Fibroblast of upper back skin (primary cell): ENCODE measurements at places on chromosomes 3 and 15.
A peak's percentile ranks its signal among the peaks of the same experiment; 100 is the strongest.

GRCh38 chr15:22980189-22981050 lies at the start of gene CYFIP1:
TSS of gene CYFIP1 (minus strand) at chr15:22980368. CDS start at chr15:22947285, 33,083 bp downstream.
- peak; percentile 86 for DNase-seq

DNA sequence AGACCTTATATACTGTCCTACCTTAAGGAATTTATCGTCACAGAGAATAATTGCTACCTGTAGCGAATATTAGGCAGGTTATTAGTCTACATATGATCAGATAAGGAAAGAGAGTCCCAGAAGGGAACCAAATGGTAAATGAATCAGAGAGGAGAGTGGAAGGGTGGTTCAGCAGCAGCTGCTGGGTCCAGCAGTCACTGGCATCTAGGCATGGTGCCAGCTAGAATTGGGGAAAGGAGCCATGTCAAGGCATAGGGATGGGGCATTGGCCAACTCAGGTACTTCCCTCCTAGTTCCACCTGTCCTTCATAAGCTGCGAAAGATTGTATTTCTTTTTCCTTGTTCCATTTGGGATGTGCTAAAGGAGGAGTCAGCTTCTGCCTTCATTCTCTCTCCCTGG lies 23.4 kb downstream of the HACD3 start:
- DNase-seq, result no peak

GRCh38 chr3:172194702-172195406 lies 155.5 kb downstream of the FNDC3B start:
- DNase-seq, result peak; percentile 61

GRCh38 chr15:63403254-63403945 lies 21.8 kb upstream of the CA12 start:
- DNase-seq, result no peak

GRCh38 chr3:49717211-49717958 lies 2.1 kb downstream of the AMIGO3 start:
- DNase-seq, result no peak

DNA sequence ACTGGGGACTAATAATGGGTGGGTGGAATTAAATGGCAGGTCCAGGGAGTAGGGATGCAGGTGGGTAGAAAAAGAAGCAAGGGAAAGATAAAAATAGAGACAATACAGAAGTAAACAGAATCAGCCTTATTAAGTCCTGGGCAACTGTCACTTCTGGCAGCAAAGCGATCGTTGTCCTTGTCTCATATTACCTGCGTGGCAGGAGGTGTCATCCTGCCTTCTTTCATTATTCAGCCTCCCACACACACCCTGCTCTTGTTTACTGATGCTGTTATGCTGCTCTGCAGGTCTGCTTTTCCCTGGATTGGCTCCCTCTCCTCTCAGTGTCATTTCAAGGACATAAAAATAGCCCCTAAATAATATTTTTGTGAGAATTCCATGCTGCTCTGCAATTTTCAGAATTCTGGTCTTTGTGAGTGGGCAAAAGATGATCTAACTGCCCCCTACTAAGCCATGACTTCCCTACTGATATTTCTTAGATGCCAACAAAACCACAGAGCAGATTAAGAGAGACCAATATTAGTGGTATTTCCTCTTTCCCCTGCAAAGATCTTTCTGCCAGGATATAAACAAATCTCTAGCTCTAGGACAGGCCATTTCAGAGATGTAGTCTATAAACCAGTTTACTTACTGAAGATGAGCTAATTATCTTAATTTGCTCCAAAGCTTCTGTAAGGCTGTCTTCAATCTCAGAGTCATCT lies 8.5 kb downstream of the VEPH1 start:
- DNase-seq, result peak; percentile 19

DNA sequence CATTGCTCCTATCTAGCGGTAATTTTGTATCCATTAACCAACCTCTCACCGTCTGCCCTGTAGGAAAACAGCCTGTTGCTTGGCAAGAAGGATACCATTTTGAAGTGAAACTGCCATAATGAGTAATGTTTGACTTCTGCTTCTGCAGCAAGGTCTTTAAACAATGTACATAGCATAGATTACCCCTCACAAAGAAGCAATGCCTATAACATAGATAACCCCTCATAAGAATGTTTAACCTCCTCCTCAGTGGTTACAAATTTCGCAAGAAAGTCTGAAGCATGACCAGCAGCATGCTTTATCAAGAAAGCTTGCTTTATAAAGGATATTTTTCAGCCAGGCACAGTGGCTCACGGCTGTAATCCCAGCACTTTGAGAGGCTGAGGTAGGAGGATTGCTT lies 61.2 kb upstream of the MFGE8 start:
- DNase-seq, result peak; percentile 64

- peak; percentile 89 for DNase-seq
Observed at GRCh38 chr3:186746008-186746407, 28.8 kb downstream of the KNG1 start.

DNA sequence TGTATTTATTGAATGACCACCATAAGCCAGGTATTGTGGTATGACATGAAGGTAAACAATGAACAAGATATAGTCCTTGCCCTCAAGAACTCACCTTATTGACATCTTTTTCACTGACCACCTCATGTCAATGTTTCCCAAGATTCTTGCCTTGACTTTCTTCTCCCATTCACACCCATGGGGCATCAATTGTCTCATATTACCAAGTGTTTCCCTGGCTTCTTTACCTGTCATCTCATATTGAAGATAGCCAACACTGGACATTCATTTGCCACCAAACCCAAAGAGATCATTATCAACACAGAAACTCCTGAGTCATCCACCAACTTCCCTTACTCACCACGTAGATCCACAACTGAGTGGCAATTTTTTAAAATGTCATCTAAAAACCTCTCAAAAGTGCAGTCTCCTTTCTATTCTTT lies 2.2 kb downstream of the EFHB start:
- no peak for DNase-seq

- peak; percentile 70 for DNase-seq
Observed at GRCh38 chr3:132641837-132642538, 17.6 kb downstream of the ACAD11 start.

GRCh38 chr3:69803681-69804270 lies 64.5 kb downstream of the MITF start:
- DNase-seq, result no peak

GRCh38 chr15:48681353-48681752 lies 35.8 kb upstream of the FBN1 start:
- peak; percentile 45 for DNase-seq

DNA sequence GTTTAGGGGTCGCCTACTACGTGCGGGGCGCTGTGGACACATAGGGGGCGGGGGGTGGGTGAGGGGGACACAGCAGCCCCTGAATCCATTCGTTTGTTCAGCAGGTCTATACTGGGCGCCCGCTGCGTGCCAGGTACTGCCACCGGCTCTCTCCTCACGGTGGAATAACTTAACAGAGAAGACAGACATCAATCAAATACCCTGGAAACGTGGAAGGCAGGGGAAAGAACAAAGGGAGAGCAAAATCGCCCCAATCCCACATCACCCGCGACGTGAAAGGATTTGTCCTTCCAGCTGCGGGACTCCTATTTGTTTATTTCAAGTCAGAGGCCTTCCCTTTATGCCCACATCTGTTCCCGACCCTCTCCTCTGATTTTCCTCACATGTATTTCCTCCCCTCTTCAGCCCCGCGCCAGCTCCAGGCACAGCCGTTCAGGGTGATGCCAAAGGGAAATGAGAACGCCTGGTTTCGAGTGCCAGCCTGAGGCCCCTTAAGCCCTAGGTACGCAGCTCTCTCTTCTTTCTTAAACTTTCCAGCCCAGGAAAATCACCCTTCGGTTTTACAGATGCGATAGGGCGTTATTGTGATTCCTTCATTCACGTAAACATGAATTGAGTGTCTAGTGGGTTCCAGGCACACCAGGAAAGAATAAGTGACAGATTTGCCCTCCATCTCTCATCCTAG lies 726 bp upstream of the PROK2 start:
- no peak for DNase-seq

GRCh38 chr15:69578787-69579583 lies 126.4 kb downstream of the RPLP1 start:
- DNase-seq, result peak; percentile 8

- DNase-seq, result no peak
Observed at GRCh38 chr3:37864904-37865303, 3.2 kb downstream of the CTDSPL start.

DNA sequence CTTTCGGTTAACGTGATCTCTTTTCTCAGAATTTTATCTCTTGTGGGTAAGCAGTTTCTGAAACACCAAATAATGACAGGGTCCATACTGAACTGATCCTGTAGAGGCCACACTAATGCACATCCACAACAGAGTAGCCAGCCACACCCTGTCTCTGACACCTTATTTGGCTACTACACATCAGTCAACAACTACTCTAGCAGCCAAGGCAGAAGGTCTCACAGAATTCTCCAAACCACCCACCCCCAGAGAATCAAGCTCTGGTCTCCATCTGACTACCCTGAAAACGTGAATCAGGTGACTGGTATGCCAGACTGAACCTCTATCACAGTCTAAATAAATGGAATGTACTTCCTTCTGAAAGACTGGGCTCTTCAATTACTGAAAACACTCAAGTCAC lies 38.0 kb downstream of the EDC3 start:
- DNase-seq, result peak; percentile 75

GRCh38 chr15:37973856-37974255 lies 39.4 kb downstream of the TMCO5A start:
- DNase-seq, result peak; percentile 30

GRCh38 chr3:31532587-31533168 lies at the start of gene STT3B:
TSS of gene STT3B (plus strand) at chr3:31532925. CDS start at chr3:31532999, 74 bp downstream.
- DNase-seq, result peak; percentile 85

DNA sequence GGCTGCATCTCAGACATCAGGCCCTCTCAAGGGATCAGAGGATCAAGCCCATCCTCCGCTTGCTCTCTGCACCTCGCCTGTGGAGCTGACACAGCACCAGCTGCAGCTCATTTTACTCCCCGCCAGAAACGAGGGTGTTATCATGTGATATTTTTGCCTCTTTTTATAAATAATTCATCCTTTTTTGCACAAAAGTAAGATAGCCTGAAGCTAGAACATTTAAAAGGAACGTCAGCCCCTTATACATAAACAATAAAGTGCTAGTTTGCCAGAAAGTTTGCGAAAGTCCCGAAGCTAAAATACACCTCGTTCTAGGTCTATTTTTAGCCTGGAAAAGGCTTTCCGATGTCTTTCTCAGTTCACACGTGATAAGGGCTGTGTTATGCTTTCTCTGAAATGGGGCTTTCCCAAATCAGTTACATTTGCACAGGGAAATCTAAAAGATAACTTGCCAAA lies 9.6 kb upstream of the FAM174B start:
- peak; percentile 14 for DNase-seq

GRCh38 chr3:49416867-49417266 lies 4.6 kb downstream of the TCTA start:
- no peak for DNase-seq

- DNase-seq, result no peak
Observed at GRCh38 chr3:33491721-33492120, 51.5 kb upstream of the UBP1 start.

DNA sequence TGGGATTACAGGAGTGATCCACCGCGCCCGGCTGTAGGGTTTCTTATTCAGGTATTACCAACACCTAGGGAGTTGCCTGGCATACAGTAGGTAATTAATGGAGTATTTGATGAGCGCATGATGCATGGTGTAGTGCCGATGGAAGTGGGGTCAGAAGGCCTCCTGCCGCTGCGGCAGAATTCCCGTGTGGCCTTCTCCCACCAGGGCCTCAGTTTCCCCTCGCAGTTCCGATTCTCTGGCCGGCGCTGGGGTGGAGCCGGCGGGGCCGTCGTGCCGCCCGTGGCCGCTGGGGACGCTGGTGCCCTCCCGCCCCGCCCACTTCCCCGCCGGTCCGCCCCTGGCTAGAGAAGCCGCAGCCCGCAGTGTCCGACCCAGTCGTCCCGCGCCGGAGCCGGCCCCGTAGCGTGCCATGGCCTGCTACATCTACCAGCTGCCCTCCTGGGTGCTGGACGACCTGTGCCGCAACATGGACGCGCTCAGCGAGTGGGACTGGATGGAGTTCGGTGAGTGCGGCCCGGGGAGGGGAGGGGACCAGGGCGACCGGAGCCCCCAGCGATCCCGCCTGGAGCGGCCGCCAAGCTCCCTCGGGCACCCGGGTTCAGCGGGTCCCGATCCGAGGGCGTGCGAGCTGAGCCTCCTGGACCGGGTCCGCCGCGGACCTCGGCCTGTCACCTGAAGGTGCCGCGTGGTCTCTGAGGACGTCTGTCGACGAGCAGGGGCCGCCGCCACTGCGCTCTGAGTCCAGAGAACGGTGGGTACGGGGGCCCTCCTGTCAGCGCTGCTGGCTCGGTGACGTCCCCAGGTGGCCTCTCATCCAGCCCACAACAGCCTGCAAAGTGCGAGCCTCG lies at the start of gene IRAK2:
Gene IRAK2 (plus strand): TSS at position 374 of the 848 bp plus-strand sequence. CDS start 36 bp downstream, at position 410.
- peak; percentile 46 for DNase-seq

DNA sequence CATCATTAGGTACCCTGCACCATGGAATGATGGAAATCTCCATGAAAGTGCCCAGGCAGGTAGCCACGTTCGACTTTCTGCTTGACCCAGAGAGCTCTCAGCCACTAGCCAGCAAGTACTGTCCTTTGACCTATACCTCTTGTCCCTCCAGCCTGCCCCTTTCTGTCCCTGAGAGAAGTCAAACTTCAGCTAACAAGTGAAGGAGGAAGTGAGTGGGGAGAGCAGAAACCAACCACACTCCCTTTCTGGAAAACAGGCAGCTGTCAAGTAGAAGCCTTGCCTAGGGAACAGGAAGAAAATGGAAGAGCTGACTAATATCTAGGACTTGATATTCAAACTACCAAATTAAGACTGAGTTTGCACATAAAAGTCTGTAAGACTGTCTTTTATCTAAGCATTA lies 30.3 kb upstream of the FSTL1 start:
- no peak for DNase-seq

- DNase-seq, result no peak
Observed at GRCh38 chr3:65671004-65671403, 367.7 kb downstream of the MAGI1 start.

GRCh38 chr3:65396078-65396477 lies 642.6 kb downstream of the MAGI1 start:
- DNase-seq, result no peak

- no peak for DNase-seq
Observed at GRCh38 chr3:152998591-152998990, 163.4 kb upstream of the RAP2B start.

DNA sequence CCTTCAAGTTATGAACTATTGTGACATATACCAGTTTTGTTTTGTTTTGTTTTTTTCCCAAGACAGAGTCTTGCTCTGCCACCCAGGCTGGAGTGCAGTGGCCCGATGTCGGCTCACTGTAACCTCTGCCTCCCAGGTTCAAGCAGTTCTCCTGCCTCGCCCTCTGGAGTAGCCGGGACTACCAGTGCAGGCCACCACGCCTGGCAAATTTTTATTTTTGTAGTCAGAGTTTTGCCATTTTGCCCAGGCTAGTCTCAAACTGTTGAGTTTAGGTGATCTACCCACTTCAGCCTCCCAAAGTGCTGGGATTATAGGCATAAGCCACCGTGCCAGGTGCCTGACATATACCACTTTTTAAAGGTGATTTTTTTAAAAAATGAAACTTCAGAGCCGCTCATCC lies 74.6 kb downstream of the ARRDC4 start:
- DNase-seq, result no peak

GRCh38 chr15:27278761-27279160 lies 307.8 kb downstream of the GABRG3 start:
- DNase-seq, result no peak
